ENCODE measurements at places on chromosomes 7 and 10. TPM values are rescaled to one million over a fixed set of nuclear protein-coding genes. Genes with fewer than 3 reads are reported as not detected.

The SEMA4G gene
- total RNA-seq = 0.21 TPM

The HSPA12A gene
- total RNA-seq = 6.0 TPM

The NPTX2 gene
- not detected for total RNA-seq

The HGF gene
- under 0.01 TPM for total RNA-seq

The NPVF gene
- not detected for total RNA-seq

The NEUROD6 gene
- total RNA-seq = not detected

The ADAM22 gene
- total RNA-seq = not detected

The SFRP5 gene
- total RNA-seq = not detected

The KIAA1217 gene
- total RNA-seq = 7.7 TPM

The NPC1L1 gene
- total RNA-seq = not detected

The MYL10 gene
- total RNA-seq = not detected

The GPER1 gene
- 0.21 TPM for total RNA-seq

The AZGP1 gene
- 0.21 TPM for total RNA-seq

The MOGAT3 gene
- total RNA-seq = not detected

The RBM48 gene
- total RNA-seq = 5.1 TPM

The TAS2R3 gene
- total RNA-seq = 1.4 TPM

The PCDH15 gene
- not detected for total RNA-seq

The GBX1 gene
- not detected for total RNA-seq

The KRIT1 gene
- total RNA-seq = 21.7 TPM

The AKR1C1 gene
- 152 TPM for total RNA-seq

The SPDYE11 gene
- not detected for total RNA-seq

The NYAP1 gene
- 1.4 TPM for total RNA-seq

The KEL gene
- total RNA-seq = 0.72 TPM

The DNAJC30 gene
- total RNA-seq = 0.72 TPM

The MYO1G gene
- under 0.01 TPM for total RNA-seq

The UTF1 gene
- not detected for total RNA-seq

The NKX2-3 gene
- total RNA-seq = not detected

The OR13A1 gene
- total RNA-seq = under 0.01 TPM

The FGF8 gene
- not detected for total RNA-seq

The CXCL12 gene
- total RNA-seq = not detected

The WAPL gene
- total RNA-seq = 39.5 TPM

The GIMAP4 gene
- total RNA-seq = 2.2 TPM

The FAM25A gene
- 10.8 TPM for total RNA-seq

The BEND7 gene
- 6.0 TPM for total RNA-seq

The FANK1 gene
- 1.7 TPM for total RNA-seq

The WDR86 gene
- total RNA-seq = 0.24 TPM

The CPA2 gene
- total RNA-seq = not detected

The IFIT1 gene
- total RNA-seq = not detected

The PCLO gene
- total RNA-seq = 0.48 TPM

The RNF32 gene
- 2.8 TPM for total RNA-seq

Data from tracheal epithelial cell (primary cell).